ENCODE measurements at places on chromosomes 6 and 20.

GRCh38 chr20:16955971-16956370 lies 207.8 kb downstream of the OTOR start:
- DNase-seq: no peak

DNA sequence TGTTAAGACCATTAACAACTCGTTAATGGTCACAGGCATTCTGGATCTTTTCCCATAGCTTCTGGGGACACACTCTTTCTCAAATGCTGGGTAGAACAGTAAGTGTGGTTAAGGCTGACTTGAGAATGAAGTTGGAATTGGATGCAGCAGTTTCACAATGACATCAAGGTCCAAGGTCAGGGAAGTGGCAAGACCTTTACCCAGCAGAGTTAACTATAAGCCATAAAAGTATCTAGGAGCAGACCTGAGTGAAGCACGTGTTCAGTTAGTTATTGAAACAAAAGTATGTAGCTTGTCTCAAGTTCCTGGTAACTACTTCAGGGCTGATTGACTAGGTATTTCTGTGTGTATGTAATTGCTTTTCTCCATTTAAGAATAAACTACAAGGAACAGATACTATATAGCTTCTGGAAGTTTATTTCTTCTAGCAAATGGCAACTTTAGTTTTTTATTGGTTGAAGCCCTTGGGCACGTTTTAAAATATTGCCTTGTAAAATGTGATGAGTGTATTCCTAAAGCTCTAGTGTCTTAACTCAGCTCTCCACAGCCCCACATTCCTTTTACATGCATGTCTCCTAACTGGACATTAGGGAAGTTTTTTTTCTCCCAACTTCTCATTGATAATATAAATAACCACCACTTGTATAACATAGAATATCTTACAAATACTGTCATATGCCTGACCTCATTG lies 479.0 kb upstream of the CITED2 start:
- peak; percentile 77 for DNase-seq

GRCh38 chr20:17849901-17850683 lies 118.5 kb downstream of the SNX5 start:
- peak; percentile 81 for DNase-seq

- no peak for DNase-seq
Measured at GRCh38 chr20:2889209-2889608, 15.9 kb downstream of the PTPRA start.

GRCh38 chr6:111159633-111160032 lies 72.3 kb downstream of the SLC16A10 start:
- DNase-seq: no peak

GRCh38 chr20:52313341-52313963 lies 121.9 kb upstream of the ZFP64 start:
- DNase-seq: peak; percentile 68

- no peak for DNase-seq
Measured at GRCh38 chr6:54451516-54451915, 143.3 kb downstream of the TINAG start.

DNA sequence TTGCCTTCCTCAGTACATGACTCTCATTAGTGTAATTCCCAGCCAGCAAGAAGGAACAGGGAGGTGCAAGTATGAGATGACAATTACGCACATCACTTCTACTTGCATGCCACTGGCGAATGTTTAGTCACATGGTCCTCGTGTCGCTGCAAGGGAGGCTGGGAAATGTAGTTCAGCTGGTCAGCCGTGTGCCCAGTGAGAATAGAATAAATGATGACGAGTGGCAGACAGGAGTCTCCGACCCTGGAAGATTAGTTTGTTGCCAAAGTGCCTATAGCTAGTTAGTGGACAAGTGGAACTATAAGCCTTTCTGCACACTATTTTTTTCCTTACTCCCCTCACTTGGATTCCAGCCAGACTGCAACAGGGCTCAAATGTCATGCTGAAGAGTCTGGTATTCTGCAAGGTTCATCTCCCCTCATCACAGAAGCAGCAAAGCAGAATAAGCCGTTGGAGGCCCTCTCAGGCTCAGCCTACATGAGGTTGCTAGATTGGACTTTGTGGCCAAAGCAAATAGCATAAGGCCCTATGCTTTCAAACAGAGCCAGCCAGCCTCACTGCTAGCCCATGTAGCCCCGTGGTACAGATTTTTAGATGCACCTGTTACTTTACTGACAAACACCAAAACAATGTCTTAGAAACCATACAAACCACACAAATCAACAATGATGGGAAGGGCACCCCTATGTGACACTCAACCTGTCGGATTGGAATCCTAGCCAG lies 9.7 kb downstream of the LINC00237 start:
- DNase-seq: peak; percentile 4

GRCh38 chr6:142381845-142382378 lies 80.1 kb downstream of the ADGRG6 start:
- peak; percentile 58 for DNase-seq

All from fibroblast of skin of right quadriceps (primary cell).